Hair follicular keratinocyte (primary cell): ENCODE measurements at places on chromosomes 1 and 21. TPM values are rescaled to one million over a fixed set of nuclear protein-coding genes. Genes with fewer than 3 reads are reported as not detected.

Gene FAM72B
- 2.5 and 8.4 TPM in 2 replicates for total RNA-seq

Gene PDZK1
- 0.23 and 0.39 TPM in 2 replicates for total RNA-seq

Gene NR0B2
- total RNA-seq = not detected in 2 replicates

Gene SSX2IP
- total RNA-seq = 11.2 and 14.1 TPM in 2 replicates

Gene MORN1
- 1.6 and 5.8 TPM in 2 replicates for total RNA-seq
